ENCODE measurements at places on chromosomes 3 and 15.
A peak's percentile ranks its signal among the peaks of the same experiment; 100 is the strongest.

DNA sequence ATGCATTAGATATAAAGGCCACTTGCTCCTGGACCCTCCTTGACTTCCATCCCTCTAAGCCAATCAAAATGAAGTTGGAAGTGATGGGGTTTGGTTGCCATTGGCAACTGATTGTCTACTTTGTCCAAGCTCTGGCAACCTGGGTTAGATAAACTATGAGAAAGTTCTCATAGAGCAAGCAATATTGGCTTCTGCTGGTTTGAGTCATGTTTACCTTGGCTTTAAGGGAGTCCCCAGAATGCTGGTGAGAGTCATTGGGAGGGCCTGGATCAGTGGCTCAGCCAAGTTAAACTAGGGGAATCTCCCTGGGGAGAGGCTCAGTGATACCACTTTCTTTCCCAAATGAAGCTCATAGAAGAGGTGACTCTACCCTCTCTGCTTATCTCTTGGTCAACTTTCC lies 176.3 kb upstream of the ROPN1 start:
- no peak for DNase-seq

DNA sequence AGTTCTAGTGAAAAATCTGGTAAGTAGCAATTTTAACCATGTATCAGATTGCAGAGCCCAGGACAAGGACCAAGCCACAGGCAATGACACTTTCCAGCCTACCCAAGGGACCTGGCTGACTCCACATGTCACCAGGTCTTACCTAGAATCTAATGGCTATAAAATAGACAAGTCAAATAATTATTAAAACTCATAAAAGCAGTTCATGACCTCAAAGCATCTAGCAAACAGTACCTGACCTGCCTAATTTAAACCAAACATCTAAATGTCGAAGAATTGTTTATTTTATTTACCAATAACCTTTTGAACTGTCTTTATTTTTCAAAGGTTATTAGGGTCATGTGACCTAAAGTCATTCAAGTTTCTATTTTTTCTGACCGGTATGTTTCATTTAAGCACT lies 35.6 kb upstream of the MKRN3 start:
- no peak for DNase-seq

DNA sequence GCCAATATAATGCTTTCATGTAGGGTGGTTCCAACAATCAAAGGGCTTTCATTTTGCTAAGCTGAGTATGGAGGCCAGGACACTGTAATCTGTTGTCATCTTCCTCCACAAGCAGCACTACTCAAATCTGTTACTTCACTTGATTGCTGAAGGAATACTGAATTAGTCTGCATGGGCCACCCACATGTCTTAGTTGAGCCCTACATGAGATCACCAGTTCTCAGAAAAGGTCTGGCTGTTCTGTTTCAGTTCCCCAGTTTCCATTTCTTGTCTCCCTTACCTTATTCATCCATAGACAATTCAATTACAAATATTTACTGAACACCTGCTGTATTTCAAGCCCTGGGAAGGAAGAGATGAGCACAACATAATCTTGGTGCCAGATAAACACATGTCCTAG lies 119.2 kb downstream of the FHIT start:
- DNase-seq, result no peak

GRCh38 chr15:64842096-64842939 lies 603 bp downstream of the PLEKHO2 start:
- no peak for DNase-seq

DNA sequence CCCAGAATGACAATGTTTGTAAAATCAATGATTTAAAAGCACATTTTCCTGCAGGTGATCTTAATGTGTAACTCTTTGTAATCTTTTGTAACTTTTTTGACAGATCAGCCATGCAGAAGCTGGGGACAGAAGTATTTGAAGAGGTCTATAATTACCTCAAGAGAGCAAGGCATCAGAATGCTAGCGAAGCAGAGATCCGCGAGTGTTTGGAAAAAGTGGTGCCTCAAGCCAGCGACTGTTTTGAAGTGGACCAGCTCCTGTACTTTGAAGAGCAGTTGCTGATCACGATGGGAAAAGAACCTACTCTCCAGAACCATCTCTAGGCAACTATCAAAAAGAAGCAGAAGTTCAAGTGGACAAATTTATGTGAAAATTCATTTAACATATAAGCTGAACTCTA lies 32.1 kb upstream of the NUDT16 start:
- no peak for DNase-seq

DNA sequence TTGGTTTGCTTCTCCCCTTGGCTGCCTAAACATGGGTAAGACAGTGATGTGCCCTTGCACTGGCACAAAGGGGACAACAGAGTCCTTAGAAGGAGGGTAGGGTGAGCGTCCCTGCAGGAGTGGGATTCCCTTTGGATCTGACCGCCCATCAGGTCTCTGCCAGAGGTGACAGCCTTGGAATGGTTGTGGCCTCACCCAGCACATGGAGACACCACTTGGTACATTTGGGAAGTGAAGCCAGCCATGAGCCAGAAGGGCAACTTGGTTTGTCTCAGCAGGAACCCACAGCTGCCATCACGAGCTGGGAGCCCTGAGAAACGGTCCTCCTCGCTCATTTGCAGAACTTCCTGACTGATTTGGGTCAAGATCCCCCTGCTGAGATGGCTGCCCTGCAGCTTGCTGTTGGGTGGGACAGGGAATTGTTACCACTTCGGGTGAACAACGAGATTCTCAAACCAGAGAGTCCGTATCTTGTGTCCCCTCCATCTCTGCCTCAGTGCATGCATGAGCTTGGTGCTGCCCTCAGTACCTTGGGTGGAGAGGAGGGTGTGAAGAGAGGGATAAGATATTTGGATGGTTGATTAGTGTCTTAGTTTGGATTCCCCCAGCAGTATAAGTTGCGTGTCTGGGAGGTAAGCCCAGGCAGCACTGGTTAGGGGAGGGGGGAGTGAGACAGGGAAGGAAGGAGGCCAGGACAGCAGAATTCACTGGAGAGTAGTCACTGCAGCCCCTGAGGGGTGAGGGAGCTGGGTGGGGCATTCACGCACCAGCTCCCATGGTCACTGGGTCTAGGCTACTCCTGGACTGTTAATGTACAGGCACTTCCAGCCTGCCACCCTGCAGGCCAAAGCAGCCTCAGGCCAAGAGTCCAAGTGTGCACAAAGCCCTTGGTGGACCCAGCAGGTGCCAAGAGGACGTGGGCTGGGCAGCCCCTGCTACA lies 168.8 kb upstream of the TOPAZ1 start:
- DNase-seq, result no peak

GRCh38 chr3:51945926-51946705 lies 4.0 kb downstream of the PARP3 start:
- DNase-seq, result no peak

- DNase-seq, result no peak
These were observed 20.2 kb downstream of the MYZAP start for GRCh38 chr15:57611938-57612337.

DNA sequence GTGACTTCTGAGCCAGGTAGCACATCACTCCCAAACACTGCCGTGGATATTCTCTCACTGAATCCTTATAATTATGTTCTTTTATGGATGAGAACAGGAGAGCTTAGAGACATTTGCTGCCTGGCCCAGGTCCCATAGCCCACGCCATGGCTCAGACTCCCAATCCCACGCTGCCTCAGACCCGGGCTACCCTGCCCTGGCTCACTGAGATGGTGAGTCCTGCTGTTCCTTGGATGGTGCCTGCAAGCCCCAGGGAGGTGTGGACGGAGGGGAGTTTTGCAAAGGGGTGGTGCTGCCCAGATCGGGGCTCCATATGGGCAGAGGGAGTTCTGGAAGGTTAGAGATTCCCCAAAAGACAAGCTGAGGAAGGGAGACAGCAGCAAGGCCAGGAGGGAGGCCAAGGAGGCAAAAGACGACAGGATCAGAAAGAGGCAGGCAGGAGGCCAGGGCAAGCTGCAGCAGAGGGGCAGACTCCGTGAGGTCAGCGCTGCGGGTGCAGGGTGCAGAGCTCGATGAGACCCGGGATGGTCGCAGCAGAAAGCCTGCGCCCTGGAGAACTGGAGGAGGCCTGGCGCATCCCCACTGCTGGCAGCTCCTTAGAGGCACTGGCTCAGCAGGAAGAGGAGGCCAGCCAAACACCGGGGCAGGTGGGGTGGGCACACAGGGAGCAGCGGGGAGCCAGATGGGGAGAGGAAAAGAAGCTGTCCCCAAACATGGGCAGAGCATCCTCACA lies 95.7 kb upstream of the ALDH1A3 start:
- DNase-seq, result no peak

- DNase-seq, result no peak
These were observed 139.3 kb downstream of the CHSY1 start for GRCh38 chr15:101112336-101113113.

DNA sequence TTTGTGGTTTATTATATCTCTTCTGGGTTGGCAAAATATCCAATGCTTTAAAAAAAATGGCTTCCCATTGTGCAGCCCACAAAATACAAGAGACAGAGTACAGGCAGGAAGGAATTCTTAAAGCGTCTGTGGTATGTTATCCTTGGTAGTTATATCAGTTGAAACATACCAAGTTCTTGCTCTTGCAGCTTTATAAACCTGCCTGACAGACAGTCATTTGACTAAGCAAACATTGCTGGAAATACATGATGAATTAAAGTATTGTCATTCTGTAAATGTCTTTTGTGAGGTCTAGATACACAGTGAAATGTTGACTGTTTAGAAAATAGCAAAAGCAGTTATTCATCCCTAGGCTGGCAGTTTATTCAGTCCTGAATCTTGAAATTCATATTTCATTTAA lies 44.8 kb upstream of the MAP3K13 start:
- DNase-seq, result no peak

DNA sequence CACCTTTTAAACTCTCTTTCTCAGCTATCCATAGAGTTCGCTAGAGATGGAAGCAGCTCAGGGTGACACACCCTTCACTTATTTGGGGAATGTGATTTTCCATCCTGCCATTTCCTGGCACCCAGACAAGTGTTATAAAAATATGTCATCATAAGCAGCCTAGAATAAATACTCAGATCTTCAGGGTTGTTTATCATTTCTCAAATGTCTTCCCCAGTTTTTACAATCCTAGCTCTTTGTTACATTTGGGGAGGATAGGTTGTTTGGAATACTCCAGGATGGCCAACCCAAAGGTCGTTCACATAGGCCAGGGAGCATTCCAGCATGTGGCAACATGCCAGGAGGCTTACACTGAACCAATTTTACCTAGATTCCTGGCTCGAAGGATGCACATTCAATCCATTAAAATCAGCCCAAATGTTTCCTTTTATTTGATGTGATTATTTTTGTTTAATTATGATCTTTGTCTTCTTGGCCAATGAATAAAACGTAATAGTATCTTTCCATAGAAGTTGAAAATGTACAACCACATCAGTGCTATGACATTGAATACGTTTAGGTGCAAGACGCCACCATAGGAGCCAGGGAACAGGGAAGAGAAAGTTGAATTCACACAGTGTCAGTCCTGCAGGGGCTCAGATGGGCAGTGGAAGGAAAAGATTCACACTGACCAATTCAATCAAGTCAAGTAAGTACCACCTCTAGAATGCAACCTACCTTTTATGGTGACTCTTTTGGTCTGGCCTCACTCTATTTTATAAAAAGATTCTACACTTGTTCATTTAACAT lies 537.7 kb upstream of the MDFIC2 start:
- DNase-seq, result peak; percentile 89

DNA sequence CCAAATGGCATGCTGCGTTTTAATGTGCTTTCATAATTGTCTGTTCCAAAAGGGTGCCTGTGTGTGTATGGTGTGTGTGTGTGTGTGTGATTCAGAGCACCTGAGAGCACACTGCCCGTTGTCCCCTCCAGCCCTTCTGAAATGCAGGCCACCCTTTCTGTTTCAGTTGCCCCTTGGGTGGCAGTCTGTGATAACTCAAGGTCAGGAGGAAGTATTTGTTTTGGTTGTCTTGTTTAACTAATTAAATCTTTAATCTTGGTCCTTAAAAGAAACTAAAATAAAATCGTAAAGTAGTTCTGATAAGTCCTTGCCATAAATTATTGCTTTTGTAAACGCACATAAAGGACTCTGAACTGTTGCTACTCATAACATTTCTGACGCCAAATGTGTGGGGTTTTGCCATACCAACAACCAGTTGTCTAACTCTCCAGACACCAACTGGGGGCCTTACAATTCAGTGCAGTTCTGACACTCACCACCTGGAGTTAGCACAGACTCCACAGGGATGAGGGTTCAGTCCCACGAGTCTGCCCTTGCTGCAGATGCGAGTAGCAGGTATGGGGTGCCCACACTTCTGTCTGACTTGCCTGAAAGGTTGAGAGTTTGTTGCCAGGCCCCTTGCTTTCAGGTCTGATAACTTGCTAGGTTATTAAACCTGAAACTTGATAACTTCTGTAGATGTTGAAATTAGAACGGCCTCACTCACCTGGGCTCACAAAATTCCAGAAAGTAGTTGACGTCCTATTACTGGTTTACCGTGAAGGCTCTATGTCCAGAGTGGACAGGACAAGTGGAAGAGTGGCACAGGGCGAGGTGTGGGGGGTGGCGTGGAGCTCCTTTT lies 157.3 kb downstream of the IGF1R start:
- DNase-seq, result no peak

GRCh38 chr15:31455499-31455898 lies 128.9 kb downstream of the KLF13 start:
- DNase-seq, result no peak

DNA sequence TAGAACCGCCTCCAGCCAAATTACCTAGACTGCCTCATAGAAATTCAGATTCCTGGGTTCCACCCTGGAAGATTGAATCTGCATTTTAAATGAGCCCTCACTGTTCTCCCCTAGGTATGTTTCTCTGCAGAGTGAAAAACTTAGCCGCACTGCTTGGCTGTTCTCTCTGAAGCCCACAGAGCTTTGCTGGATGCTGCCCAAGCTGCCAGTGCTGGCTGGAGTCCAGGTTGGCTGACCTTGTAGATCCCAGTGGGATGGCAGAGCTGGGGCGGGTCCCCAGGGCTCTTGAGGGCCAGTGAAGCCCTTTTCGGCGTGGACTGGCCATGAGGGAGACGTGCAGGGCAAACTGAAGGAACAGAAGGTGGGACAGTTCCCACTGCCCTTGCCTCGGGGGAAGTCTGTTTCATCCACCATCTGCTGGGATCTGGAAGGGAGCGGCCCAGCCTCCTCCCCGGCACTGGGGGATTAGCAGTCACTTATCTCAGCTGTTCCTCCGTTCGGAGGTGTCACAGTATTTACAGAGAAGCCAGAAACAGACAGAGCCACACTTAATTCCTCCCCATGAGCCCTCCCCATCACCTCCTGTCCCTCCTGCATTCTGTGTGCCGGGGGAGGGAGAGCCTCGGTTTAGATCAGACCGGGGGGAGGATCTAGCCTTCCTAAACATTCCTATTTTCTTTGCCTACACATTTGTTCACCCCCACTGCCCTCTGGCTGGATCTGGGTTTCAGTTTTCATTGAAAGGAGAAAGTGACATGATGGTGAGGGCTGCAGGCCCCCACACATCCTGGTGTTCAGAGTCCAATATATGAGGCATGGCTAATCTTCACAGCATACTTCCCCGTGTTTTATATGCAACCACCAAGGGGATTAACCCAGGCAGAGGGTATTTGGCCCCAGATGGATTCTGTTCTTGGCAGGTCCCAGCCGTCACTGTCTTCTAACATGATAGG lies 4.1 kb upstream of the ACTC1 start:
- DNase-seq, result no peak
